ENCODE measurements at places on chromosomes 3 and 15.

DNA sequence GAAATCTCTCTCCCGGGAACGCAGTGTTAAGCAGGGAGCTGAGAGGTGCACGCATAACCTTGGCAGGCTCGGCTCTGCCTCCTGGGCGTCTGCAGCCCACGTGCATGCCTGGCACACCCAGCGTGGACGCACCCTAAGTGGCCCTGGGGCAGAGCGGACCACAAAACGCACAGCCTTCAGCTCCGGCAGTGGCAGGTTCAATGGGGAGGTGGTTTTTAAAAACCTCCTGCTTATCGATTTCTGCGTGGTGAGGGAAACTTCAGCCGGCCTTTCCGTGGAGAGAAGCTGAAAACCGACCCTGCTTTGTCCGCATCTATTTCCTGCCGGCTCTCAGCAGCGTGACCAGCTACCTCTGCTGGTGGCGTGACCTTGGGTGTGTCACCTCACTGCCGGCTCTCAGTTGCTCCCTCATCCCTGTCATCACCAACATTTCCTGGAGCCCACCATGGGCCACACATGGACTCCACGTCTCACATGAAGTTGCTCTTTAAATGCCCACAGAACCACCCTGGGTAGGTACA is 134.8 kb upstream of the MEF2A start:
- no peak for DNase-seq

DNA sequence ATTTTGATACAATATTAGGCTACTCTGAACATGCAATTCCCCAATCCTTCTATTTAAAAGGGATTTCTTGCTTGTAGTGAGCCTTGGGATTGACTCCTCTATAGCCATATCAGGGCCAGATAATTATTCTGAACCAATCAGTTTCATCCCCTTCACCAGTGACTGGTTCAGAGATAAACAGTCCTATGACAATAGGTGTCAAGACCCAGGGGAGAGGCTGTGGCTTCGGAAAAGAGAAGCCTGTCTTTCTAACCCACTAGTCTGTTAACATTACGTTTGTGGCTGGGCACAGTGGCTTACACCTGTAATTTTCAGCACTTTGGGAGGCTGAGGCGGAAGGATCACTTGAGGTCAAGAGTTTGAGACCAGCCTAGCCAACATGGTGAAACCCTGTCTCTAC is 6.2 kb upstream of the ISLR2 start:
- DNase-seq, result no peak

- DNase-seq, result no peak
Observed at GRCh38 chr3:132804498-132804897, 82.3 kb upstream of the NPHP3 start.

GRCh38 chr15:66251065-66251789 is 2.3 kb downstream of the MEGF11 start:
- DNase-seq, result no peak

DNA sequence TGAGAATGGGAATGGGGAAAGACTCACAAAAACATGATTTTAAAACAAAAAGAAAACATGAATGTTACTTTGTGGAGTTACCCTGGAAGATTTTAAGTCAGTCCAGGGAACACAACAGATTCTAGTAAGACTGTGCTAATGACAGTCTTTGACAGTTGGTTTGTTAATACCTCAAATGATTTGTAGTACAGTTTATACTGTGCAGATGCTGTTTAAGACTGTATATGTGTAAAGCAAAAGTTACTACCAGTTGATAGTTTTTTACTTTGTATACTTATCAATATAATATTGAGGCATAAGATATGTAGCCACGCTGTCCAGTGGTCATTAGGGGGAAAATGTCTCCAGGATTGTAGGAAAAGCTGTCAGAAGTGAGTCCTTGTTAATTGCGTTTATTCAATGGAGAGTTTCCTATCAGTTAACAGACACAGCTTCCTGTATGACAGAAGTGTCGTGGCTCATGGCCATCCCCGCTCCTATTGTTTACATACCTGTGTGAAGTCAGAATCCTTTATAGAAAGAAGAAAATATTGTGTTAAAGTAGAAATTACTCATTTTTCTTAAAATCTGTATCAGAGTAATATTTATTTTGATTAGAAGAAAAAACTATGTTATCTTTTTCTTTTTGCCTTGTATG is 36.0 kb downstream of the NKIRAS1 start:
- no peak for DNase-seq

DNA sequence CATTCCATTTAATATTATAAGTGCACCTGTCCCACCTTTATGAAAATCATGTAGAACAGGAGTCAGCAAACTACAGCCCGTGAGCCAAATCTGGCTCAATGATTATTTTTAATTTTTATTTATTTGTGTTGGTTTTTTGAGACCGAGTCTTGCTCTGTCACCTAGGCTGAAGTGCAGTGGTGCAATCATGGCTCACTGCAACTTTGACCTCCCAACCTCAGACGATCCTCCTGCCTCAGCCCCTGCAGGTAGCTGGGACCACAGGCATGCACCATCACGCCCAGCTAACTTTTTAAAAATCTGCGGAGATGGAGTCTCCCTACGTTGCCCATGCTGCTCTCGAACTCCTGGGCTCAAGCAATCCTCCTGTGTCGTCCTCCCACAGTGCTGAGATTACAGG is 42.0 kb downstream of the MYO1E start:
- DNase-seq, result no peak

DNA sequence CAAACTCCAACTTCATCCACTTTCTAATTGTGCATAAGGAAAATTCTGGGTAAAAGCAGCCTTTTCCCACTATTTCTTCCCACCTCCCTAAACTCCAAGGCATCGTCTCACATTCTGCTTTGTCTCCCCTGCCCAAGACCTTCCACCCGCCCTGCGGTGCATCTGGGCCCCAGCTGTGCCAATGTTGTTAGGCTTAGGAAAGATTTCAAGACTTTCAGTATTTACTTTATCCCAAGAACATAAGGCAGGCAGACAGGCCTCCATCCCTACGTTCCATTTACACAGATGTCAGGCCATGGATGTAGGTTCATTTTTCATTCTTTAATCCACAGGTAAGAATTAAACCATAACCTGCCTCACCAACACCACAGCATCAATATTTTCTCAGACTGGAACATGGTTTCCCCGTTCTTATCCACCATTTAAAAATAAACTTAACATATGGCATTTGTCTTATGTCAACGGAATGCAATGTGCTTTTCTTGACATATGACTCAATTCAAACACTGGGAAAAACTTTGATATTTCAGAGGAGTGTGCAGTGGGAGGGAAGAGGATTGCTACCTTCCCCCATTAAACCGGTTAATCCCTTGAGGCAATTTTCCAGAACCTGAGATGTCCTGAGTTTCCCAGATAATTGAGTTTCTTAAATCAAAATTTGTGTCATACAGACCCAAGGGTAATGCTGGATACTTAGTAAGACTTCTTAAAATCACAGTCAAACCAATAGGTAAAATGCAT is 238.0 kb upstream of the LRIG1 start:
- DNase-seq, result no peak

DNA sequence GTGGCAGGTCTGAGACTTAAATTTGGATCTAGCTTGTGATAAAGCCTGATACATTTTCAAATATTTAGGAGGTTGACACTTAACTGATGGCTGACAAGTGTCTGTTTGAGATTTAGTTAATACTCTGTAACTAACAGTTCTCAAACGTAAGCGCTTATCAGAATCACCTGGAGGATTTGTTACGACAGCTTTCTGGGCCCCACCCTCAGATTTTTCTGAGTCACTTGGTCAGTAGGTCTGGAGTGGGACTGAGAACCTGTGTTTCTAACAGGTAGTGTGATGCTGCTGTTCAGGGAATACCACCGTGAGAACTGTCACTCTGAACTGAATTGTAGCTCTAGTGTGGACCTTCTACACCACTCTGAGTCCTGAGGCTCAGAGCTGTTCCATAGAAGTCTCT is 85.5 kb downstream of the CEMIP start:
- no peak for DNase-seq

DNA sequence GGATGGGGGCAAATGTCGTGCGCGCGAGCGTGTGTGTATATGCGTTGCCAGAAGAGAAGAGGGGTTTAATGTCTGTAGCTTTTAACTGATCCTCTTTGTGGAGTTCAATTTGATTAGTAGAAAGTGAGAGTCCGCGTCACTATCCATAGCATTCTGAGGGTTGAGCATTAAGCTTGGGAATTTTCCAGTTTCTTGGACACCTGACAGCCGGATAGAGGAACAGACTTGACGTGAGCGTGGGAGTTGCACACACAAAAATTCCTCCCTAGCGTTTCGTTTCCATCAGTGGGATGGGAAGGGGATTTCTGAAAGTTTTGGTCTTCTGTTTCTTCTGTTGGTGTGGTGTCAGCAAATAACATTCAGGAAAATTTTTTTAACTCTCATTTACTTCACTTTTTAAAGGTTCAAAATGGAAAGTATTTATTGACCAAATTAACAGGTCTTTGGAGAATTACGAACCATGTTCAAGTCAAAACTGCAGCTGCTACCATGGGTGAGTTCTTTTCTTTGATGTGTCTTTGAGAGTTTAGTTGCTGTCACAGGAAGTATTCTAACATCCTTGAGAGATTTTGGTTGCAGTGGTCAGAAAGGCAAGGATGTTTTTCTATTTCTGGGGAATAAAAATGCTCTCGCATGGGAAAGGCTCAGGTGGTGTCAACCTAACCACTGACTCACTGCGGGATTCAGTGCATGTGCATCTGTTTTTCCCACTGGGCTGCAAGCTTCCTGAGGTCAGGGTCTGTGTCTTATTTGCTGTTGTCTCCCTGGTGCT is 841 bp downstream of the POGLUT1 start:
- peak; percentile 11 for DNase-seq

GRCh38 chr3:49007771-49008528 is 759 bp downstream of the WDR6 start:
- peak; percentile 92 for DNase-seq

DNA sequence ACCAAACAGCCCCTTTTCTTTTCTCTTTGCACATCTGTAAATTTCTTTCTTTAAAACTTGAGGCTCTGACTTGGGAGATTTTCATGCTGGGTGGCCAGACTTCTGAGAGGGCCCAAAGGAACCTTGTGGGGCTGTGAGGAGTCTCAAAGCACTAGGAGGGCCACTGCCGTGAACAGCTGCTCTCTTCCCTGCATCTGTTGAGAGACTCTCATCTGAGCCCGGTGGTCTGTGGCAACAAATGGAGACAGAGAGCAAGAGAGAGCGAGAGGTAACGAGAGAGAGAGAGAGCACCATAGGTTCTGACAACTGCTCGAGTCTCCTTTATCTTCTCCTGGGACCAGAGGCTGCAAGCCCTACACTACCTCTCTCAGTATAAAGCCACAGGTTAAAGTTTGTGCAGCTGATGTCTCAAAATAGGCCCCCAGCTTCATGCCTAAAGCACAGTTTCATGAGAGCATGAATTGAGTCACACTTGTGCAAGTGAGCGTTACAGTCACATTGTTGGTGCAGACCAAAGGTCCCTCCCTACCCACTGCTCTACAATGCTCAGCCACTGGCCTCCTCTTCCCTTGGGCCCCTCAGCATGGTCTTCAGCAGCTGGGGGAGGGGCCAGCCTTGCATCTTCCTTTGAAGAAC is 60.7 kb downstream of the ZNF621 start:
- no peak for DNase-seq

- no peak for DNase-seq
Observed at GRCh38 chr15:79943820-79944219, 27.2 kb downstream of the BCL2A1 start.

- DNase-seq, result no peak
Observed at GRCh38 chr3:191303596-191303995, 25.6 kb upstream of the CCDC50 start.

DNA sequence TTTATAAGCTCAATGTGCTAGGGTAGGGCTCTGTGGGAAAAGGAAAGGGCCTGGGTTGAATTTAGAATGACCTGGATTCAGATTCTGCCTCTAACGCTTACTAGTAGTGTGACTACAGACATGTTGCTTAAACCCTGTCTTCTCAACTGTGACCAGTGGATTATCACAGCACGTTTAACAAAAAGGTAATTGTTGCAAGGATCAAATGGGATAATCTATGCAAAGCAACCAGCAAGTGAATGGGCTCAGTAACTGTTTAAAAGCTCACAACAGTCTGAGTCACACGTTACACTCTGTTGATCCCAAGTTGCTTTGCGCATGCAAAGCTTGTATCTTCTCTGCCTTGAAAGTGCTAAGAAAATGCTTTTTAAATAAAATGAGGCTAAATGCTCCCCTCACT is 236.5 kb downstream of the IL20RB start:
- DNase-seq, result no peak

GRCh38 chr3:69568458-69568857 is 170.8 kb upstream of the MITF start:
- no peak for DNase-seq

DNA sequence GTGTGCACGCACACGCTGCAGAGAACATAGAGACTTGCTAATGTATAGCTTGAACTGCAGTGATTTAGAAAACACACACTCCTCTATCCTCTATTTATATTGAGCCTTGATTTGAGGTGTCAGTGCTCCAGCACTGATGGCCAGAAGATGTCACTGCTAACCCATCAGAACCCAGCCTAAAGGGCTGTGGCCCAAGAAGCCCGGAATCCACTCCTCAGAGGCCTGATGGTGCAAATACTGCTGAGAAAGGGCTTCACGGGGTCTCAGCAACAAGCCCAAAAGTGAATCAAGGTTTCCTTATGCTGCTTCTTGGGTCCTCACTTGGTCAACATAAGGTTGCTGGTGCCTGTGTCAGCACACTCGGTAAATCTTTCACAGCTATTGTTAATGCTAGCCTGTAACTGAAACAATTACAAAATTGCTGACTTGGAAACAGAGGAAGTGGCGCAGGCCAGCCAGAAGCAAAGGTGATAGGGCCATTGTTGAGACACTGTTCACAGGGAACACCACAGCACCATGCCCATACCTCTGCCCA is 60.3 kb downstream of the HEG1 start:
- peak; percentile 56 for DNase-seq

DNA sequence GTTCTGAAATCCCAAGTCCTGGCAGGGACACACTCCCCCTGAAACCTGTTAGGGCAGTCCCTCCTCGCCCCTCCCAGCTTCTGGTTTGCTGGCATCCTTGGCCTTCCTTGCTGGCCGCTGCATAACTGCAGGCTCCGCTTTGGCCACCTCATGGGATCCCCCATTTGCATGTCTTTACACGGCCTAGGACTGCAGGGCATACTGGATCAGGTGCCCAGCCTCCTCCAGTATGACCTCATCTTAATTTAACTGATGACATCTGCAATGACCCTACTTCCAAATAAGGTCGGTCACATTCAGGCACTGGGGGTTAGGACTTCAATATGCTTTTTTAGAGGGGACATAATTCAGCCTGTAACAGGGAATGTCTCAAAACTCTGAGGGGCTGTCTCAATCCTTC is 173.3 kb downstream of the RAB11A start:
- DNase-seq, result no peak

DNA sequence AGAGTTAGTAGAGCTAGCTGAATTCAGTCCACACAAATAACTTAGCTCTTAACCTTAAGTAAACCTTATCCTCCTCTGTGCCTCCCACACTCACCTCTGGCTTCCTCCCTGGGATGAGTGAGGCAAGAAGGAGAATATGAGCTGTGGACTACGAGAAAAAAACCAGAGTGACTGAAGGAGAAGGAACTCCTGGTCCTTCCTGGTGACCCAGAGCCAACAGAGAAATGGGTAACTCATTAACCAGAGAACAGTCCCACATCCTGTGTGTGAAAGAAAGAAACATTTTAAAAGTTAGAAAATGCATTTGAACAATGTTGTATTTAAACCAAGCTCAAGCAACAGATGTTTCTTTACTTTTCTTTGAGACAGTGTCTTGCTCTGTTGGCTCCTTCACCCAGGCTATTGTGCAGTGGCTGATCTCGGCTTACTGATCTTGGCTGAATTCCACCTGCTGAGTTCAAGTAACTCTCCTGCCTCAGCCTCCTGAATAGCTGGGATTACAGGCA is 27.5 kb upstream of the FAM81A start:
- no peak for DNase-seq

All from hematopoietic multipotent progenitor cell treated with erythropoietin and hydrocortisone succinate and interleukin-3 and kit ligand, for 8 days (in vitro differentiated cells).